Stimulated activated CD4-positive, alpha-beta T cell treated with anti-CD3 and anti-CD28 coated beads, TNF-alpha, amount 100 ng/mL, for 24 hours (primary cell): ENCODE measurements at places on chromosomes 6 and 20.

DNA sequence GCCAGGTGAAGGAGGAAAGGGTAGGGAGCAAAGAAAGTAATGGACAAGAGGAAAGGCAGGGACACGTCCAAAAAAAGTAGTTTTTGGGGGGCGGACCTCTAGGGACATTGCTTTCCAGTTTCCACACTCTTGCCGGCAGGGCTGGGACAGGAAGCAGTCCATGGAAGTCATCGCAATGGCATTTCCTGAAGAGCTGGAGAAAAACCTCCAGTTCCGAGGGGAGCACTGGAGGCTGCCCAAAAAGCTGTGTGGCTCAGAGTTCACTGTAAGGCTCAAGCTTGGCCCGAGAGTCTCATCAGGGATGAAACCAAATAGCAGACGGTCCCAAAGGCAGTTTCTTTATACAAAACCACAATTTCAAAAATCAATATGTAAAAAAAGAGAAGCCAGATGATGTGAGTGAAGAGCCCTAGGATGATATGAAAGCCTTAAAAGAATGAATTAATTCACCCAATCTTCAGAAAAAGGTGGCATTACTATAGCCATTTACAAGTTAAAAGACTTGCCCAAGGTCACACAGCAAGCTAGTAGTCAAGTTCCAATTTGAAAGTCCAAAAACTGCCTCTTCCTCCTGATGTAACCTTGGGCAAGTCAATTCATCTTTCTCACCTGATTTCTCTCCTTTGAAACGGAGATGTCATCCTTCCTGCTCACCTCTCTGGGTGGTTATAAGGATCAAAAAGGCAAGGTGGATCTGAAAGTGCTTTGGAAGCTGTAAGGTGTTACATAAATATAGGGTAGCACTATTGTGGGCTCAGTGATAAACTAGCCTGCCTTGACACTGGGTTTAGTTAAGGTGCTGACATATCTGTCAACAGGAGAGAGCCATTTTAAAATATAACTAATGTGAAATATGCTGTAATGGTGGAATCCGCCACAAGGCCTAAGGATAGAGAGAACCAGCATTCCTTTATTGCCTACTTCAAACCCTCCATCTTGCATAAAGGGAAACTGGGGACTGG is 9.1 kb downstream of the BCL2L1 start:
- no peak for DNase-seq

GRCh38 chr20:32075534-32075933 is 23.5 kb downstream of the HCK start:
- no peak for DNase-seq

- no peak for DNase-seq
Observed at GRCh38 chr6:9620263-9620662, 794.6 kb downstream of the TFAP2A start.

- no peak for DNase-seq
Observed at GRCh38 chr6:24621626-24622289, 24.2 kb downstream of the KIAA0319 start.

DNA sequence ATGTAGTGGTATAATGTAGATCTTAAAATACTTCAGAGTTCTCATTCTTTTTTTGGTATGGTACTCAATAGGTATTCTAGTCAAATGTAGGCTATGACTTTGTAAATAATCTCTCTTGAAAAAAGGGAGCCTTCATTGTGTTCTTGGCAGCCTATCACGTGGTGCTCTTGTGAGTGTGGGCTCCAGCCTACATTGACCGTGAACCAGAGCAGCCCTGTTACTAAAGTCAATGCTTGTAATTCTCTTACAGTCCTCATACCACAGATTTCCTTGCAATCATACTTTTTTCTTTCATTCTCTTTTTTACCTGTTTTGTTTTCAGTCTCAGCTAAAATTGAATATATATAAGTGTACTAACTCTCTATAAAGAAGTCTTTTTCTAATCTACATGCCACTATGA is 31.1 kb downstream of the ARID1B start:
- no peak for DNase-seq

DNA sequence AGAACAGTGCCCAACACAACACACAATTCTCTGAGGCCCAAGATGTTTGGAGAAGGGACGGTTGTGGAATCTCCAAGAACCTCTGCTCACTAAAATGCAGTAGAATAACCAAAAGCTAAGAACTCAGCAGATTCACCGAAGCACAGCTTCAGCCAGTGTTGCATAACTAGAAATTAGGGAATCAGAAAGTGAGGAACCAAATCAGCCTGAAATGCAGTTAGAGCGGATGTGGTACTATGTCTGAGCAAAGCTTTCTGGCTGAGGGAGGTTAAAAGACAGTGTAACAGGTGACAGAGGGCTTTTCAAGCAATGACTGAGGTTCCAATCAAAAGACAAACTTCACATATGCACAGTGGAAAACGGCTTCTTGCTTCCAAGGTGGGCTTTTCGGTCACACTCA is 197.9 kb upstream of the KCNK16 start:
- DNase-seq: no peak

GRCh38 chr20:34364223-34364506 is 1.1 kb downstream of the ITCH start:
- no peak for DNase-seq

DNA sequence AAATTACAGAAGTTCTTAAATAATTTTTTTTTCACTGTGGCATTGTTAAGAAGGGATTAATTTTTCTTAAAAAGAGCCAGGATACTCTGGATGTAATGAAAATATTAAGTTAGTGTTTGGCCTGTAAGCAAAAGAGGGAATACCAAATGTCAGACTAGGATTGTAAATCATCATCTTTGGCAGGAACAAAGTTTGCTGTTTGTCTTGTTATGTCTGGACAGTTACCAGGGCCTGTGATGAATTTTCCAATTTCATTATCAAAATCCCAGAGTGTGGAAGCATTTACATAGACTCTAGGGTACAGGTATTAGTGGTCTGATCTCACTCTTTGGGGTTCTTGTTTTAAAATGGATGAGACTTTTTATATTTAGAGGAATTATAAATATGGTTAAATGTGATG is 26.1 kb downstream of the CEP57L1 start:
- no peak for DNase-seq

DNA sequence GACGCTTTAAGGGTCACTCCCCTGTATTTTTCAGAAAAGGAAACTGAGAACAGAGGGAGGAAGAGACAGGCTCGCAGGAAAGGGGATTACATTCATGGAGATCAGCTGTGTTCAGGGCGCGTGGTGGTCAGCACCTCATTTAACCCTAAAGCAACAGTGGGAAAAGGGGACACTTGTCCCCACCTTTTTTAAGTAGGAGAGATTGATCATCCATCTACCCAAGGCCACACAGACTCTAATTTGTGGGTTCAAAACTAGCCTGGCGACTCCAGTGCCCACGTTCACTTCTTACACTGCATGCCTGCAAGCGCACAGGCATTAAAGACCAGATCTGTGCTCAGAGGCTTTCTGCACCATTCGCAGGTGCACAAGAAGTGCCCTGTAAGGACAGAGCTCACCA is 167.9 kb upstream of the SNX9 start:
- no peak for DNase-seq

- DNase-seq: no peak
Observed at GRCh38 chr6:139699911-139700310, 325.5 kb upstream of the CITED2 start.

- DNase-seq: no peak
Observed at GRCh38 chr20:18719426-18719825, 94.2 kb upstream of the SCP2D1 start.

GRCh38 chr20:26163890-26164289 is 467.2 kb upstream of the ZNF337 start:
- DNase-seq: no peak
